ENCODE measurements at places on chromosomes 11 and 22. TPM values are rescaled to one million over a fixed set of nuclear protein-coding genes. Genes with fewer than 3 reads are reported as not detected.

DUSP18 gene
- 10.0 TPM for total RNA-seq

OR51B2 gene
- total RNA-seq = 0.13 TPM

BEST1 gene
- total RNA-seq = 3.1 TPM

OVOL1 gene
- total RNA-seq = not detected

CDCA5 gene
- total RNA-seq = 1.6 TPM

KRTAP5-7 gene
- not detected for total RNA-seq

SGSM1 gene
- 0.36 TPM for total RNA-seq

RTL10 gene
- 13.3 TPM for total RNA-seq

OR4C13 gene
- not detected for total RNA-seq

GNAZ gene
- 3.1 TPM for total RNA-seq

SUSD2 gene
- 46.2 TPM for total RNA-seq

IRAG1 gene
- 69.0 TPM for total RNA-seq

FRMD8 gene
- 47.5 TPM for total RNA-seq

CENATAC gene
- 15.1 TPM for total RNA-seq

CATSPERZ gene
- total RNA-seq = not detected

PLAAT3 gene
- total RNA-seq = 30.2 TPM

GLB1L2 gene
- 0.03 TPM for total RNA-seq

GAS2L1 gene
- 16.0 TPM for total RNA-seq

CHADL gene
- total RNA-seq = 1.1 TPM

CRYAB gene
- 34.2 TPM for total RNA-seq

ACCSL gene
- not detected for total RNA-seq

ART1 gene
- total RNA-seq = not detected

SLC1A2 gene
- 1.9 TPM for total RNA-seq

UBE2L3 gene
- 24.6 TPM for total RNA-seq

KREMEN1 gene
- total RNA-seq = 6.5 TPM

RTN4RL2 gene
- total RNA-seq = 0.13 TPM

TPBGL gene
- under 0.01 TPM for total RNA-seq

OR2AG2 gene
- total RNA-seq = 0.10 TPM

APOL3 gene
- total RNA-seq = 27.1 TPM

SCGB1D2 gene
- not detected for total RNA-seq

MS4A4E gene
- not detected for total RNA-seq

SULT4A1 gene
- total RNA-seq = 0.20 TPM

SLC35E4 gene
- total RNA-seq = 20.5 TPM

MRGPRX3 gene
- total RNA-seq = not detected

ST14 gene
- total RNA-seq = not detected

GSTP1 gene
- total RNA-seq = 670 TPM

P2RY2 gene
- total RNA-seq = 0.92 TPM

RASD2 gene
- total RNA-seq = 0.65 TPM

OR51I1 gene
- total RNA-seq = not detected
